HS-5 (cell line): ENCODE measurements at places on chromosomes 4 and X.
A peak's percentile ranks its signal among the peaks of the same experiment; 100 is the strongest.

DNA sequence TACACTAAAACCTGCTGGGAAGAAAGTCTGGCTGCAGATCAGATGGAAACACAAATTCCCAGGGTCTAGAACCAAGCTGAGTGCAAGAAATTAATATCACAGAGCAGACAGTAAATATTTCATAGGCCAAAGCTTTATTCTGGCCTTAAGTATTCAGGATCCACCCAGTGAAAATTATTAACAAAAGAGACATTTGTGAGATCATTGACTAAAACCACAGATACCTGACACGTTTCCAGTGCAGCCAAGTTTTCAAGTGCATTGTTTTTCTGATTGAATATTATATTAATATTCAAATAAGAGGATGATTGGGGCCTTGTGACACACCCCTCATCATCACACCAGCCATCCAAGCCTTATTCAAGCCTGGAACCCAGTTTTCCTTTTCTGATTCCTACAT lies 10.3 kb downstream of the ELOVL6 start:
- no peak for DNase-seq

GRCh38 chrX:13397878-13398818 lies 78.3 kb upstream of the ATXN3L start:
- DNase-seq, result peak; percentile 93

GRCh38 chrX:138745196-138745595 lies 33.7 kb upstream of the FGF13 start:
- DNase-seq, result peak; percentile 14

DNA sequence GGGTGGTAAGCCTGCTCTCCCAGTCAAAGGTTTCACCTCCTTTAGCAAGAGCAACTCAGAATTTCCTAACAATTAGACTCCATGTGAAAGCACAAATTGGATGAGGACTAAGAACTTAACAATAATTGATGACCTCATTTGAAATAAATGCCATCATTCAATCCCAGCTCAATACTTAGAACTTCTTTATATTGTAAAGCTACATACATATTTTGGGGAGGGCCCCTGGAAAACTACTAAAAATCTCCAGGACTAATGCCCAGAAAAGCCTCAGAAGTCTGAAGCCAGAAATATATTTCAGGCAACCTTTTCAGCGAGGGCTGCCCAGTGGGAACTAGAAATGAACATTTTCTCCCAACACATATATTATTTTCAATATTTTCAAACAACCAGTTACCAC lies 38.1 kb downstream of the AMOT start:
- no peak for DNase-seq

GRCh38 chr4:159232465-159233106 lies 129.7 kb downstream of the RAPGEF2 start:
- no peak for DNase-seq

DNA sequence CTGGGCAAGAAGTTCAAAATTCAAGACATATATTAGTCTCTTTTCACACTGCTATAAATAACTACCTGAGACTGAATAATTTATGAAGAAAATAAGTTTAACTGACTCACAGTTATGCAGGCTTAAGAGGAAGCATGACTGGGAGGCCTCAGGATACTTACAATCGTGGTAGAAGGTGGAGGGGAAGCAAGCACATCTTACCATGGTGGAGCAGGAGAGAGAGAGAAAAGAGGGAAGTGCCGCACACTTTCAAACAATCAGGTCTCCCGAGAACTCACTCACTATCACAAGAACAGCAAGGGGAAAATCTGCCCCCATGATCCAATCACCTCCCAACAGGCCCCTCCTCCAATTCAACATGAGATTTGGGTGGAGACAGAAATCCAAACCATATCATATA lies 273.3 kb upstream of the RASGEF1B start:
- no peak for DNase-seq

DNA sequence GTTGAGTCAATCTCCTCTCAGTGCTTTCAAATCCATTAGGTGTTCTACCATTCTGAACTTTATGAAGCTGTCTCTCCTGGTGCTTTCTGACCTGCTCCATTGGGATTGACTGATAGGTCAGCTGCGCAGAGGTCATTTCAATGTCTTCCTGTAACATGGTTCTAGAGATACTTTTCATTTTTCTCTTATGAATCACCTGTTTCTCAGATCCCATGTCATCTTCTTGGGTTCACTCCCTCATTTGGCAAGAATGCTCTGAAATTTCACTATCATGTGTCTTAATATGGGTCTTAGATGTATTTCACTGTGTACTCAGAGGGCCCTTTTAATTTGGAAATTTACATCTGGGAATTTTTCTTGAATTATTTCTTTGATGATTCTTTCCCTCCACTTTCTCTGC lies 13.8 kb upstream of the PGM2 start:
- DNase-seq, result peak; percentile 77

- no peak for DNase-seq
Observed at GRCh38 chrX:35617836-35618235, 180.3 kb upstream of the MAGEB16 start.

DNA sequence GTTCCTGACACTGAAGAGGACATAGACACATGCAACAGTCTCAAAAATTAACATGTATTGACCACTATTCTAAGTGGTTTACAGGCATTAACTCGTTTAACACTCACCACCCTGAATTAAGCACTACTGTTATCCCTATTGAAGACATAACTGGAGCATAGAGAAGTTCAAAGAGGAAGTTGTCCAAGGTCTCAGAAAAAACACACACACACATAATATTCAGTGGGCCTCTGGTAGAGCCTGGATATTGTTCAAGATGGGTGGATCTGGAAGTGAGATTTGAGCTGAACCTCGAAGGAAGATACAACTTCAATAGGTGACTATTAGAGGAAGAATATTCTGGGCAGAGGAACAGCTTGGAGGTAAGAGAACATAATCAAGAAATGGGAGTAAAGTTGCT lies 334.9 kb downstream of the HNRNPD start:
- no peak for DNase-seq

DNA sequence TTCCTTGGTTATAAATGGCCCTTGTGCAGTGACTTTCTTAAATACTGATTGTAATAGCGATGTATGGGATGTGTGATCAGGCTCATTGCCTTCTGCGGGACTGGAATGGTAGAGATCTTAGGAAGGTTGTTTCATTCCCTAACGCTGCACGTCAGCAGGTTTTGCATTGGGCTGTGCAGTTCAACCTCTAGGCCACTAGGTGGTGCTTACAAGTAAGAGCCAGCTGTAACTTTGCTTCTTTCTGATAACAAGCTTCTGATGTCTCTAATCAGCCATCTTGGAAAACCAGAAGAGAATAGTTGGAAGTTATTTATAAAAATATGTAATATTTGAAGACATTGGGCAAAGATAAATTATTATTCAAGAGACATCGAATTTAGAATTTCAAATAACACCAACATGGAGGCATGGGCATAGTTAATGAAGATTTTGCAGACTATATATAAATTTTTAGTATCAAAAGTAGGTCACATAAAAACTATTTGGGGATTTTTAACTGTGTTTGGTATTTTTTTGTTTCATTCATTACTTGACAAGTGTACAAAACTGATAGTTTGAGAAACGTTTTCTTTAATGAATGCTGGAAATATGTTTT lies 339.7 kb upstream of the PCDH7 start:
- DNase-seq, result peak; percentile 39

DNA sequence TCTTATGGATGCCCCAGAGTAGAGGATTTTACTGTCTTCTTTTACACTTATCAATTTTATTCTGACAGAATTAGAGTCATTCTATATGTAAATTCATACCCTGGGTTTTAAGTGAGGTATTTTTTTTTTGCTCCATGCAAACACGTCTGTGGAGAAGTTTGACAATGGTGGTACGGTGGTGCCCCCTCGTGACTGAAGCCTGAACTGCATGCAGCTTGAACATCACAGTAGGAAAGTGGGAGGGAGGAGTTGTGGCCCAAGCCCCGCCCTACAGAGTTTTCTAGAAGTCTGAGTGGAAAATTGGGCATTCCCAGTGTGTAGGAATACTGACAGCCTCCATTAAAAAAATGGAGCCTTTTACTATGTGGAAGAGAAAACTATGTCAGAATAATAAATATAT lies 73.3 kb upstream of the RAB40AL start:
- DNase-seq, result no peak

GRCh38 chrX:26192204-26192603 lies at the start of gene MAGEB6:
MAGEB6 (plus strand) TSS chrX:26192440; CDS start chrX:26193847, 1,407 bp downstream.
- no peak for DNase-seq

GRCh38 chr4:7873881-7874280 lies 65.8 kb downstream of the AFAP1 start:
- DNase-seq, result no peak

GRCh38 chr4:141797966-141798365 lies 161.6 kb downstream of the IL15 start:
- no peak for DNase-seq

GRCh38 chrX:51155157-51155556 lies 177.5 kb upstream of the NUDT10 start:
- DNase-seq, result no peak

DNA sequence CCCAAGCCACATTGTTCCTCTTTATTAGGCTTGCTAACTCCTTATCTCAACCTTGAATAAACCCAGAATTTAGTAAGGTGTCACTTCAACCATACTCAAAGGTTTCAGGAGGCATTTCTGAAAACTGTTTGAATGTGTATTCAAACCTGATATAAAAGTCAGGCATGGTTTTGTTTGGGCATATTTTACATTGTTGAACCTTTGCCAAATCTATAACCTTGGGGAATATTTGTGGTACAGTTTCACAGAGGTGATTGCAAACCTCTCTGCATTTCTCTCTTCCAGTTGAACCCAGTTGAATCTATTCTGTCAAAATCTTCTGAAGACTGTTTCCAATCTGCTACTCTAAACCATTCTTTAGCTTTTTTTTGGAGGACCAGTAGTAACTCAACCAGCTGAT lies 409.0 kb downstream of the TECRL start:
- DNase-seq, result peak; percentile 0

- no peak for DNase-seq
Observed at GRCh38 chrX:140766024-140766611, 56.6 kb downstream of the LINC00632 start.

- no peak for DNase-seq
Observed at GRCh38 chr4:83221897-83222441, 62.6 kb downstream of the COQ2 start.

DNA sequence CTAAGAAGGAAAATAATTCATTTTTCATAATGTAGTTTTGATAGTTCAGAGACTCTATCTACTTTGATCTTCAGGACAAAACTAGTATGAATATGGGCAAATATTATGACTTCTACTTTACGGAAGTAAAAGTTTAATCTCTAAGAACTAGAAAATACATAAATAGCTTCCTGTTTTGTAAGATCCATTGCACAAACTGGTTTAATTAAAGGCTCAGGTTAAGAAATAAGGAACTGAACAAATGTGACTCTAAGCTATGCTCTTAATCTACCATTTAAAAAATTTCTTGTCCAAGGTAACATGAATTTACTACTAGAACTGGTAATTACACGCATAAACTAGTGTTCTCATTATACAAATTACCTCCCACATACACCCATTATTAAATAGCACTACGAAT lies 360.6 kb downstream of the INPP4B start:
- no peak for DNase-seq

DNA sequence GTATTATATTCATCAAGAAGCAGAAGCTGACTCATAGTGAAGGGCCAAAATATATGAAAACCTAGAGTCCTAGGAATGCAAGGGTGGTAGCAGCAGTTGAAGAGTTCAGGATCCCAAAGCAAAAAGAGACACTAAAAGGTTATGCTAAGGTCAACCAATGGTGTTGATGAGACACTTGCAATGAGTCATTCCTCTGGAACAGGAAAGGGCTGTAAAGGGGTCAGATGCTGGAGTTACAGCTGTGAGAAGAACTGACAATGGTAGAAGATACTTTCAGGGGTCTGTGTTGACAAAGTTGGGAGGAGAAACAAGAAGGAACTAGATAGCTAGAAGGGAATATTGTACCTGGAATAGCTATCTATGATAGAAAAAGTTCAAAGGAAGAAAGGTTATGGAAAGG lies 47.5 kb downstream of the ZGRF1 start:
- no peak for DNase-seq

DNA sequence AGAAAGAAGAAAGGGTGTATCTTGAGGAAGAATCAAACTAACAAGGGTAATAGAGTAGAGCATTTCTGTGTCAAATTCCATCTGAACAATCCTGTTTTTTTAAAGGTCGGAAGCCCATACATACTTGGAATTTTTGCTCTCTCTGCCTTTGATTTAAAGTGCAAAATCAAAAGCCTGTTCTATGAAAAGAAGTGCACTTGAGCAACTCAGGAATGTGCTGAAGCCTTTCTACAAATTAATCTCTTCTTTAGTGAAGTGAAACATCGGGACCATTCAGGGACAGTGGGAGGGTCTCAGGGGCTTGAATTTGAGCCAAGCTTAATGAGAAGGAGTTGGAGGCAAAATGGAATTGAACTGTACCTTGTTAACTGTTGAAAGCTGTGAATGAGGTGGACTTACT lies 1008.5 kb upstream of the LCORL start:
- no peak for DNase-seq

DNA sequence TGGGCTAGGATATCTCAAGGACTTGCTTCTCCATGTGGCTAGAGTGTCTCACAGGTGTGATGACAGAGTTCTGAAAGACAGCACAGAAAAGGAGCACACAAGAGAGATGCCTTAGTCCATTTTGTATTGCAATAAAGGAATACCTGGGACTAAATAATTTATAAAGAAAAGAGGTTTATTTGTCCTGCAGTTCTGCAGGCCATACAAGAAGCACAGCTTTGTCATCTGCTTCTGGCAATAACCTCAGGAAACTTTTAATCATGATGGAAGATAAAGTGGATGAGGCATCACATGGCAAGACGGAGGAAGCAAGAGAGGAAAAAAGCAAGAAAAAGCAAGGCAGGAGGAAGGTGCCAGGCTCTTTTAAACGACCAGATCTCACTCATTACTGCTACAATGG lies 126.9 kb downstream of the ADAMTS3 start:
- no peak for DNase-seq

GRCh38 chr4:130077275-130077674 lies 981.3 kb downstream of the C4orf33 start:
- DNase-seq, result no peak

- no peak for DNase-seq
Observed at GRCh38 chrX:22999696-23000223, at the start of gene DDX53. DDX53 (plus strand) TSS chrX:22999960; CDS start chrX:23000058, 98 bp downstream.

- no peak for DNase-seq
Observed at GRCh38 chr4:15213302-15213970, 211.2 kb downstream of the CPEB2 start.

GRCh38 chr4:149589826-149590225 lies 225.8 kb downstream of the IQCM start:
- no peak for DNase-seq

DNA sequence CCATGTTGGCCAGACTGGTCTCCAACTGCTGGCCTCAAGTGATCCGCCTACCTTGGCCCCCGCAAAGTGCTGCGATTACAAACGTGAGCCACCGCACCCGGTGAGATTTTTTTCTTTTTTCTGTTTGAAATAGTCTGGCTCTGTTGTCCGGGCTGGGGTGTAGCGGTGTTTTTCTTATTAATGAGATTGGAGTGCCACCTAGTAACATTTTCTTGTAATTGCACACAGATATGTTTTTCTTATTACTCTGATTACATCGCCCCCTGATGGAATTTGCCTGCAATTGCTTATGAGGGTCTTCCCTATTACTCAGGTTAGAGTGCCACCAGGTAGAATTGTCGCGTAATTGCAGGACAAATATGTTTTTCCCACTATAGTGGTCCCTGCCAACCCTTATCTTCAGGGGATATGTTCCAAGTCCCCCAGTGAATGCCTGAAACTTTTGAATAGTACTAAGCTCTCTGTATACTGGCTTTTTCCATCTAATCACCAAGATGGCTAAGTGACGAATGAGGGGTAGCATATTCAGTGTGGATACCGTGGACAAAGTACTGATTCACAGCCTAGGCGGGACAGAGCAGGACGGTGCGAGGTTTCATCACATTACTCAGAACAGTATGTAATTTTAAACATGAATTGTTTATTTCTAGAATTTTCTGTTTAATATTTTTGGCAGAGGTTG lies 8.6 kb upstream of the PDHA1 start:
- DNase-seq, result no peak
